ENCODE measurements at places on chromosomes 2 and 18.

DNA sequence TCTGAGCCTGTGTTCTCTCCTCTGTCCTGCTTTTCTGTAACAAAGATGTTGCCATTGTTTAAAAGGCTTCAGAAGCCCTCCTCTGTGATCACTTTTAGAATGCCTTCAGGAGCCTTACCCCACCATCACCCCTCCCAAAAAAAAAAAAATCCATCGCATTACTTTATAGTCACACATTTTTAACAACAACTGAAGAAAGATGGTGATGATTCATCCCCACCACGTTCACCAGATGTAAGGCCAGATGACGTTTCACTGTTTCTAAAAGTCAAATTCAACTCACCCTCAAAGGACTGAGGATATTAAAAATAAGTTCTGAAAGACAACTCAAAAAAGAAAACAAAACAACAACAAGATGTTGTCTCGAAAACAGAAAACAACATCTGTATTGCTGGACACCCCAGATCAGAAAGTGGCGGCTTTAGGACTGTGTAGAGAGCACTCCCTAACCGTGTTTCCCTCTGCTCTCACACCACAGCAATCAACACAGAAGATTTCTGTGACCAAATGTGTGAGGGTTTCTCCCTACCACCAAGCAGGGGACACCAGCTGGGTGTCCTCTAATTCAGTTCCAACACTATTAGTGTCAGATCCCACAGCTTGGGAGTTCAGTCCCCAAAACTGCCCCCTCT lies 61.9 kb upstream of the CREB1 start:
- no peak for DNase-seq

DNA sequence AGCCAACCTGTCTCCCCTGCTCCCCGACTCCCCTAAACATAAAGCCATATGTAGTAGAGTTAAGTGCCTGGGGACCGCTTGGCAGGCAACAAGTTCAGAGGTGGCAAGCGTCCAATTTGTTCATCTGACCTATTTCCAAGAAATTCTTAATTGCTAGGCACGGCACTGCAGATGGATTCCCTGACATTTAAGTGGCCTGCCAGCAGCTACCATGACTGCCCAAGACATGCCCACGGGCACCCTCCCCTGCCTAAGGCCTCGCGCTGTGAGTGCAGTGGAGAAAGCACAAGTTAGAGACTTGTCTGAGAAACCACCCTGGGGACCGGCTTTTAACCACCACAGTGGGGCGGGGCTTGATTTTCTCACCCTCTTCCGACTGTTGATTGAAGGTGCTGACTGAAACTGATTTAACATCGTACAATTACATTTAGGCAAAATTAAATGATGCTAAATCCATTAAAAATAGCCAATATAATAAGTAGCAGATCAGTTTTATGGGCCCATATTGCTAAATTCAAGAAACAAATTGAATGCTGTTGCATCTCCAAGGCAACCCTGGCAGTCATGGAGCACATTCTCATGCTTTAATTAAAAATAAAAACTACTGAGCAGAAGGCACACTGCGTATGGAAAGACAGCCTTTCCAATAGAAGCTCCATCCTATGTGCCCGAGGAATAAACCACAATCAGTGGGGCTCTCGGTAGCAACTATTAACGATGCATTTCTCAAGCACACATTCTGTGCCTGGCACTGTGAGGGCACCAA lies 163.6 kb upstream of the ACAA2 start:
- peak; percentile 85 for DNase-seq

DNA sequence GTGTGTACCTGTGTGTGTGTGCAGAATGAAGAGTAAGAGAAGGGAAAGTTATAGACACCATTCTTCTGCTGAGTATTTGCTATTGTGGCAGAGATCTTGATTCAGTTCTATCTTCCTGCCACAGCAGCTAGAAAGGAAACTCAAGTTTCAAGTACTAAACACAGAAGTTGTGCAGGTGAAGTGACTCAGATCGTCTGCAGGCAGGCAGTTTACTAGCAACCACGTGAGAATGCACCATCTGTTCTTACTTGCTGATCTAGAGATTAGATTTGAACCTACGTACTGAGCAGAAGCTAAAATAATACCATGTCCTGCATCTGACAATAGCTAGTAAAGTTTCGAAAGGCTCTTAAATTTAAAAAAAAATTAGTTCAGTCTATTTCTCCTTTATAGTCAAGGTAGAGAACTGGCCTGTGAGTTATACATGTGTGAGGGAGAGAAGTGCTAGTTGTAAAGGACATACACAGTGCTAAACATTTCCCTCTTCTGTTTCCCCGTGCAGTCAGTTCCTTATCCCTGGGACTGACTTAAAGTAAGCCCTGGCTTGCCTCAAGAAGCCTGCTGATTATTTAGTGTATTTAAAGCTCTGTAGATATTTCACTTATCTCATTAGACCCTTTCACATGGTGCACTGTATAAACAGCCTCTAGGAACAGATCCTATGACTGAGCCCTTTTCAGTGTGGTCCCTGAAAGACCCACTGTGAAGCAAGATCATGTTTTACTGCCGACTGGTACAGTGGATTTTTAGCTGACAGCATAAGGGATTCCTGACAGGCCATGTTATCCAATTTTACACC lies 45.0 kb downstream of the SLC38A11 start:
- no peak for DNase-seq

GRCh38 chr2:215966274-215966673 lies 47.1 kb downstream of the MREG start:
- no peak for DNase-seq

GRCh38 chr2:217956586-217957457 lies 46.0 kb downstream of the TNS1 start:
- DNase-seq = no peak

GRCh38 chr2:28895189-28895893 lies 874 bp downstream of the WDR43 start:
- DNase-seq = no peak

DNA sequence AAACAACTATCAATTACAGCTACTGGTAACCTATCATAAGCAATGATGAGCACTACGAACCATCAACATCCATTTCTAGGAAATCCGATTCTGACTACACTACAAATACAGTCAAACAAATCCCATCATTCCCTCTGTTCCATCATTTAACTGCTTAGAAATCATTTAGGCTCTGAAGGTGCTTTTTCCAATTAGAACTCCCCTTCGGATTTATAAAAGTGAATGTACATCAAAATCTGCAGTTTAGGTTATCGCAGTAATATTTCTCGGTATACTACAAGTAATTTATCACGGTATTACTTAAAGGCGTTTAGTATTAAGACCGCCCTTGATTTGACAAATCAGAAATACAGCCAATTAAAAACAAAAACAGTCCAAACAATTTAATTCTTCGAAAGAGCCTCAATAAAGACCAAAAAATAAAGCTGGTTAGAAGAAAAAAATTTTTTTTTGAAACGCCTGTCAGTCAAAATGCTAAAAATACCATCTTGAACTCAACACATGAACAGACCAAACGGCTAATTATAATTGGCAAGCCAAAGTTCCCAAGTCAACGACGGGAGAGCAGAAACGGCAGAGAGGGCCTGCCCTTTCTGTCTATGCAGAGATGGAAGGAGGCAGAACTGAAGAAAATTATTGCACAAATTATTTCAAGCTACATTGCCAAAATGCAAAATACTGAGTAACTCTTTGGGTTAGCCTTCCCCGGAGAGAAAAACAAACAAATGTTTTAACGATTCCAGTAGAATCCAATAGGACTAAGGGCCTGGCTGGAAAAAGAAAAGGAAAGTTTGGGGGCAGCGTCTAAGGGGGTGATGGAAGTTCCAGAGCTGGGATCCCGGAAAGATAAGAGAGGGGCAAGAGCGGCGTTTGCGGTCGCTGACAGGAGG lies 1.2 kb downstream of the VPS54 start:
- DNase-seq = peak; percentile 69

GRCh38 chr2:195741191-195741590 lies 84.2 kb downstream of the SLC39A10 start:
- no peak for DNase-seq

DNA sequence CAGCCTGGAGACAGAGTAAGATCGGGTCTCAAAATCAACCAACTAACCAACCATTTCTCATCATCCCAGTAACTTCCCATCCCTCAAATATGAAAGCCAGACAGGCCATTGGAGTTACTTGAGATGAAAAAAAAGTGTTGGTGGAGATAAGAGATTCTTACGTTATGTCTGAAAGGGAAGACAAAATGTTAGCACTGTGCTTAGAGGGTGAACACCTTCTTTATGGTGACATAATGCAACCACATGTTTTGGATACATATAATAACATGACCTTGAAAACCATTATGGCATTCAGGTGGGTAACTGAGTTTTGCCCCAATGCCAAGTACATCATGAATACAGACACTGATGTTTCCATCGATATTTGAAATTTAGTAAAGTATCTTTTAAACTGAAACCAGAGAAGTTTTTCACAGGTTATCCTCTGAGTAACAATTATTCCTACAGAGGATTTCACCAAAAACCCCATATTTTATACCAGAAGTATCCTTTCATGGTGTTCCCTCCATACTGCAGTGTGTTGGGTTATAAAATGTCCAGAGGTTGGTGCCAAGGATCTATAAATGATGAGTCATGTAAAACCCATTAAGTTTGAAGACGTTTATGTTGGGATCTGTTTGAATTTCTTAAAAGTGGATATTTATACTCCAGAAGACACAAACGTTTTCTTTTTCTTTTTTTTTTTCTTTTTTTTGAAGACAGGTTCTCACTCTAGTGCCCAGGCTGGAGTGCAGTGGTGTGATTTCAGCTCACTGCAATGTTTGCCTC lies 45.5 kb downstream of the AAK1 start:
- DNase-seq = no peak

GRCh38 chr18:35387152-35387571 lies 10.0 kb upstream of the ZNF396 start:
- DNase-seq = no peak

DNA sequence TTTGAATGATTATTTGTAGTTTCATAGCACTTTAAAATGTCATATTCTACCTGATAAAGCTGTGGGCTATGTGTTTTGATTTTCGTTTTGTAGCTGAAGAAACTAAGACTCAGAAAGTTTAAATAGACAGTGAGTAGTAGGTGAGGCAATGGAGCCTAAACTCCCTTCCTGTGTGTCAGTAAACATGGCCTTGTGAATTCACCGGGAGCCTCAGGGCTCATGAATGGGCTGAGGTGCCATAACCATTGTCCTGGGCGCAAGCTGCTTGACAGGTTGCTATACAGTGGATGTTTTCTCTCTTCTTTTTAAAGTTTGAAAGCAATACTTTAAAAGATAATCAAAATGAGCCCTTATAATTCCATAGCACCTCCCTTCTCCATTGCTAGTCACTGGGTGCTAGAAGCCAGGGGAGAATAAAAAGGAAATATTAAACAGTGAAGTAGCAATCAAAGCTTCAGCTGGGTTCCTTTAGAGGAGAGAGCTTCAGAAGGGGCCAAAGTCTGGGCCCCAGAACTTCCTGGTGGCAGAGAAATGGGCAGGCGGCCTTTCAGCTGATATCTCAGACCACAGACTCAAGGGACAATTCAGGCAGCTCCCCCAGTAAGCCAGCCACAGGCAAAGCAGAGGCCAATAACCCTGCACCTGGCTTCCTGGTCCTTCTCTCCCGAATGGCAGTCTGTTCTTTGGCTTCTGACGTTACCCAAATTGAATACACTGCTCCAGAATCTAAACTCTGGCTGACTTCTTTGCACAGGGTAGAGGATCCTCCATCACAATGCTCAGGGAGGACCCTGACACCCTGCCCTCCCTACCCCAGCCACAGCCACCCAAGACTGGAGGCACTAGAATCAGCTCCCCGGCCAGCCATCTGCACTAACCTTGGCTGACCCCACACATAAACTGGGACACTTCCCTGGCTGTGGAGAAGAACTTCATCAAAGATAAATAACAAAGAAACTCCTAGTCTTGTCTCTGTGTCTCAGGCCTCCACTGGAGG lies 51.8 kb upstream of the NPAS2 start:
- no peak for DNase-seq

DNA sequence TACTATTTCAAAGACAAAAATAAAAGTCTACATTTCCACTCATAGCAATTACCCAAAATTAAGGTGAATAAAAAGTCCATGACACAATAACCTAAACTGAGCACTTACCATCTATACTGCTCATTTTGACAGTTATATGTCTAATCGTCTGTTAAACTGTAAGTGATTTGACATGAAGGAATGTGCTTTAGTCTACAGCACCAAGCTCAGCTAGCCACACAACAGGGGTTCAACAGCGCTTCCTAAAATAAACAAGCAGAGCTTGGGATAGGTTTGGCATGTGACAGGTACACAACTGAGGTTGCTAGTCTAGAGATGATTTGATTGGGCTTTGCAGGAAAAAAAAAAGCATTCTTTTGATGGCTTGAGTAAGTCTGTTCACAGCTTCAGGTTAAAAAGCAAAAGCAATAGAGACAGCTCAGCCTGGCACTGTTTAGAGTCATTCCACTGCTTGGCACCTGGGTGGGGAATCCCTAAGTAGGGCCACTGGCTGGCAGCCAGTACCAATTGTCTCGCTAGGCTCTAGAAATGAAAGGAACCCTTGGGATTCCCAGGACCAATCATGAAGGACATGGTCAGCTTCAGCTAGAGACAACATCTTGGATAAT lies 78.6 kb downstream of the BARD1 start:
- DNase-seq = peak; percentile 47

GRCh38 chr2:127721978-127722355 lies 20.7 kb downstream of the SFT2D3 start:
- DNase-seq = peak; percentile 6

DNA sequence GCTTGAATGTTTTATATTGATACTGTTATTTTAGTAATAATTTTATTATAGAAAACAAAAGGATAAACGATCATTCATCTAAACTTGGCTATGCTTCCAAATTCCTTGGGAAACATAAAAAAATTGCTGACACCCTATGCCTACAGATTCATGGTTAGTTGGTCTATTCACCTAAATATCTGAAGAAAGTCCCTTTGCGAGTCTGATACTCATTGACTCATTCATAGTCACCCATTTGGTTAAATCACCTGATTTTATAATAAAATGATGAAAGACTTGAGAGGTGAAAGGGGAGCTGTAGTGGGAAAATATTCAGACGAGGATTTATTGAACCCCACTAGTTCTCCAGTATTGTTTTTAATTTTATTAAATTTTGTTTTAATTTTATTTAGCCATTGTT lies 112.0 kb downstream of the PTPN4 start:
- DNase-seq = no peak

GRCh38 chr2:74739733-74740241 lies 85.7 kb downstream of the SEMA4F start:
- DNase-seq = no peak

DNA sequence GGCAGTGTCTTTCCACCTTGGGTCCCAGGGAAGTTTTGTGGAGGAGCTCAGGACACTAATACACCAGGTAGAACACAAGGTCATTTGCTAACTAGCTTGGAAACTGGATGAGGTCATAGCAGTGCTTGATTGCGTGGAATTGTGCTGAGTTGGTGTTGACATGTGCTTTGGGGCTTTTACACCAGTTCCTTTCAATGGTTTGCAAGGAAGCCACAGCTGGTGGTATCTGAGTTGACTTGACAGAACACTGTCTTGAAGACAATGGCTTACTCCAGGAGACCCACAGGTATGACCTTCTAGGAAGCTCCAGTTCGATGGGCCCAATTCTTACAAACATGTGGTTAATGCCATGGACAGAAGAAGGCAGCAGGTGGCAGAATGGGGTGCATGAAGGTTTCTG lies 5.9 kb downstream of the CTLA4 start:
- no peak for DNase-seq

All from DMS79 treated with DMSO at 0.1 percent for 48 hours (cell line).